ENCODE measurements at places on chromosomes 7 and 10. TPM values are rescaled to one million over a fixed set of nuclear protein-coding genes. Genes with fewer than 3 reads are reported as not detected.

- no peak for DNase-seq
Measured at GRCh38 chr7:102849079-102849478, 63.7 kb upstream of the LRRC17 start.

DNA sequence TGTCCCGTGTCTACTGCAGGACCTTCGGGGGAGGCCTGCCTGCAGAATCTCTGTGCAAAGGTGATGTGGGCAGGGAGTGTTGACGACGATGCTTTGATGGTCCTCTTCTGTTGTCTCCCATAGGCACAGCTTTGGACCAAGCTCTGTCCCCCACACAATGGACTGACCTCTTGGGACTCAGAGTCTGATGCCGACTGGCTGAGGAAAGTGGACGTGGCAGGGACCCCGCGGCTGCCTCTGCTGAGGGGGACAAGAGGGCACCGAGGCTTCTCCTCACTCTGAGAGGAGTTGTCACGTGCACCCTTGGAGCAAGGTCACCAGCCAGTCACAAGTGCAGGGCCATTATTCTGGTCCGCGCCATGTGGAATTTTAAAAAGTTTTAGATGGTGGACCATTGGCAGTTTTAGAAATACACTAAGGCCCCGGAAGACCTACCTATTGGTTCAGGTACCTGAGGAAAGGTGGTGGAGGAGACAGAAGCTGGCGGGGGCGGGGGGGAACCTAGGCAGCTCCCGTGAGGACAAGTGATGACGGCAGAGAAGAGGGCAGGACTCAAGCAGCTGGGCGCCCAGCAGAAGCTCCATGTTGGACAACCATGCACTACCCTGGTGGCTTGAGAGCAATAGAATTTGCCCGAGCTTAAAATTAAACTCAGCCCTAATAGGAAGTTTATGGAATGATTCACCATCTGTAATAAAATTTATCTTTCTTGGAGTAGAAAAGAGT, 331.4 kb downstream of the PTPRN2 start:
- DNase-seq = peak; percentile 57

DNA sequence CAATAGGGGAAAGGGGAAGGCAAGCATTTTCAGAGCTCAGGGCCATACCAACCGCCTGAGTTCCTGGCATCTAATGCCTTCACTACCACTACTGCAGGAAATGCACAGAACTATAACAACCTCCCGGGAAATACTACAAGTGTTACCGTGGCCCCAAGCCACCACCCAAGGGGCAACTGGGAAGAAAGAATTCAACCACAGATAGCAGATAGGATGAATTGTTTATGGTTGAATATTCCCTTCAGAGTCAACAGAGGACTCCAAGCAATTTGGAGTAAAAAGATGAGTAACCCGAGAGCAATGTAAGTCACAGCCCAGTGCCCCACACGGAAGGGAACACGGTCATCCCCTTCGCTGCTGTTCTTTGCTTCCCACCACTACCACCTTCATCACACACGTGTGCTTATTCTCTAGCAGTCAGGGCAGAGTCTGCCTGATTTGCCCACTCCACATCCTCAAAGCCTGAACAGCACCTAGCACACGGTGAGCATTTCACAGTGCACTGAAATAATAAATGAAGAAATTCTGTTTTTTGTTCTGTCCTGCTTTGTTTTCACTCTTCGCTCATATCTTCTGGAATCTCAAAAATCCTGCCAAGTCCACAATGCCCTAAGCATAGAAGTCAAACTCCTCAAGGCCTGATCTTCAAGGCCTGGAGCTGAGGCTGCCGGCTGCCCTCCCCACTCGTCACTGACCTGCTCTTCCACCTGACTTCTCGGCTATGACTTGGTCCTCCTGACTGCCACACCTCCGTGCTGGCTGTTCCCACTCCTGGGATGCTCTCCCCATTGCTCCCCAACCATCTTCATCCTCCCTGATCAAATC, 221.1 kb downstream of the KCNMA1 start:
- DNase-seq = peak; percentile 15

- peak; percentile 22 for DNase-seq
Measured at GRCh38 chr10:128522551-128523308, 396.5 kb upstream of the MKI67 start.

GRCh38 chr7:17638727-17639126, 301.6 kb downstream of the SNX13 start:
- DNase-seq = no peak

GRCh38 chr10:34078745-34079470, 736.2 kb downstream of the PARD3 start:
- DNase-seq = peak; percentile 83

GRCh38 chr10:63761243-63761642, 240.0 kb downstream of the REEP3 start:
- DNase-seq = no peak

DNA sequence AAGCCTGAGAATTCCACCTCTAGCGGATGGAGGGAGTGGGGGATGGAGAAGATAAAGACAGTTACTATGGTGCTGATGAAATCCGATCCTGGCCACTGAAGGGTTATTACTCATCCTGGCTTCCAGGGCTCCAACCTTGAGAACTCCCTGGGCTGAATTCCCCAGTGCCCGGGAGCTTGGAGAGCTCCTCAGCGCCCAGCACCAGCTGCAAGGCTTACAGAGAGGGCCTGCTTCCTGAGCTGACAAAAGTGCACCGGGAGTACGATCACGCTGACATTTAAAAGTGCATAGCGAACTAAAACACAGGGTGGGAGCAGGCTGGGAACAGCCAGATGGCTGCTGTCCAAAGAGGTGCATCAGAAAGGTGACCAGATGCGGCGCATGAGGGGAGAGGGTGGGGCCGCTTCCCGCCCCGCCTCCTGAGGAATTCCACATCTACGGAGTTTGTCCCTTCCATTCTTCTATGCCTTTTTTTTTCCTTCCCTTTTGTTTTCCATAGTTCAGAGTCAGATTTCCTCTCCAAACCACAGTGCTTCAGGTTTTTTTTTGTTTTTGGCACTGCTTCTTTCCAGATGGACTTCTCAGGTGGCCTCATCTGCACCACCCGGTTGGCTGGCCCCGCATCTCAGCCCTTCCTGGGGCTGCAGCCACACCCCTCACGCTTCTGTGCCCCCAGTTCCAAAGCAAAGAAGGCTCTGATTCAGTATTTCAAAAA, 62.4 kb upstream of the MKRN1 start:
- DNase-seq = peak; percentile 74

DNA sequence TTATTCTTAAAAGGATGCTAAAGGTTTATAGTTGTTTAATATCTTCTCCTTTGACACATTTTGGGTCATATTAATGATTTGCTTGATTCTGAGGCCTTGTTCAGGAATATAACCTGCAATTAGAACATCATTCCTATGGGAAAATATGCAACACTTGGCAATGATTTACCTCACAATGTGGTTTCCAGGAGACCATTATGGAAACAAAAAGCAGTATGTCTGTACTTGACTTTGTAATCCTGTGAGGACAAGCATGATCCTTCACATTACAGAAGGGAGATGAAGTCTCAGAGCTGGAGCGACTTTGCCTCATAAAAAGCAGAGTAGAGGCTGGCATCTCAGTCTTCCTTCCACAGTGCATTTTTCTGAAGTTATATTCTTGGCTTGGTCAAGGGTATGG, 57.0 kb upstream of the CDCA7L start:
- DNase-seq = no peak

DNA sequence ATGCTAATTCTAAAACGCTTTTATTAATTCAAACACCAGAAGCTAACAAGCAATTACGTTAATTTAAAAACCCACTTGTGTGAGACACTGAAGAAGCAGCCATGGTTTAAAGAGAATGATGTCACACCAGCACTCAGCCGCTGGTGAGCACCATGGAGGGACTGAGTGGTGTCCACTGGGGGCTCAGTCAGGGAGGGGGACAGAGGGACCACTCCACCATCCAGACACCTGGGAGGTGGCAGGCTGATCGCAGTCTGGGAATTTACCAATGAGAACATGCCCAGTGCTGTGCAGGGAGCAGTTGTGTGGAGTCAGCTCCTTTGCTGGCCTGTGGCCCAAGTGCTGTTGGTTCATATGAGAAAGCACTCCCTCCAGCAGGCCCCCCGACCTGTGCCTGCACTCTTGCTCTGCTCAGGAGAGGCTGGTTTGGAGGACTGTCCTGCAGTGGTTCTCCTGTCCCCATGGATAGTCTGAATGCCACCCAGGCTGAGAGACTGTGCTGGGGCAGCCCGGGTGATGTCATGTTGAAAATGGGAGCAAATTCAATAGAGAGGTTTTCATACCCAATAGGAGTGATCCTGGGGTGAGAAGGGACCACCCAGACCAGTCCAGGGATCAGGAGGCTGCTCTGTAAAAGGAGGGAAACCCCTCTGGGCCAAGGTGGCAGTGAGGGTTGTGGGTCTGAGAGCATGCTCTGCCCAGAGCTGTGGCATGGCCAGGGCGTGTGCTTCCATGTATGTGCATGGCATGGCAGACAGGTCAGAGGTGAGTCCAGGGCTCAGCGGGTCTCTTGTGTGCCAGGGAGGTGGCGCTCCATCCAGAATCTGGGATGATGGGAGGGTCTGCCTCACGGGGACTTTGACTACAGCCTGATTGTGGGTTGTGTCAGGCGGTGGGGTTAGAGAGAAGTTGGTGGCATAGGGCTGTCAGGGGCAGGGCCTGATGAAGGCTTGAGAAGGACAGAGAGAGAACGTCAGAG, 12.7 kb downstream of the ADCY1 start:
- DNase-seq = no peak

DNA sequence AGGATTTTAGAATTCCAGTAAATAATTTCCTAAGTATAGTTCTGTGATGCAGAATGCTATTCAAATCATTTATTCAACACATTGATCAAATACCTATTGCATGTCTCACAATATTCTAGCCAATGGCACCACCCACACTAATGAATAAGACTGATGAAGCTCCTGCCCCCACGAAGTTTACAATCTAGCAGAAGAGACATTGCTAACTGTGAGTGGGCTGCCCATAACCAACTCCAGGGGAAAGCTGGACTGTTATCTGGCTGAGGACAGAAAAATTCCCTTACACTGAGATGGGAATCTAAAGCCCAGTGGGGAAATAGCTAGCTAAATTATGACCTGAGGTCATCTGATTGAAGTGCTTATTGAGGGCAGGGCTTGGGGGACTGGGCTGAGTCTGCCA, 128.8 kb upstream of the LYZL2 start:
- DNase-seq = no peak

DNA sequence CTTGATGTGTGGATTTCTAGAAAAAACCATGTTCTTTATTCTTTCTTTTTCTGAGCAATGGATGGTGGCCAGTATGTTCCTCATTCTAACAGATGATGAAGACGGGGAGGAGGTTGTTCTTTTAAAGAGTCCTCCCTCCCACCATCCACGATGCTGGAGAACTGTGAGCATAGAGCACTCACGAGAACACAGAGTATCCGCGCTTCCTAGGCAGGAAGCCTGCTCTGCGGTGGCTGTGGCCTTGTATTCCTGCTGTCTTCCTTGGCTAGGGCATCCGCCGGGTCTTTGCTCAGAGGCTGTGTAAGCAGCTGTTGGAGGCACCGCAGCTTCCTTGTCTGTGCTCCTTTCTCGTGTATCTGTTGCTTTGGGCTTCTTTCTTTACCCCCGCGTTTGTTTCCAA, 214.2 kb downstream of the CCDC3 start:
- no peak for DNase-seq

DNA sequence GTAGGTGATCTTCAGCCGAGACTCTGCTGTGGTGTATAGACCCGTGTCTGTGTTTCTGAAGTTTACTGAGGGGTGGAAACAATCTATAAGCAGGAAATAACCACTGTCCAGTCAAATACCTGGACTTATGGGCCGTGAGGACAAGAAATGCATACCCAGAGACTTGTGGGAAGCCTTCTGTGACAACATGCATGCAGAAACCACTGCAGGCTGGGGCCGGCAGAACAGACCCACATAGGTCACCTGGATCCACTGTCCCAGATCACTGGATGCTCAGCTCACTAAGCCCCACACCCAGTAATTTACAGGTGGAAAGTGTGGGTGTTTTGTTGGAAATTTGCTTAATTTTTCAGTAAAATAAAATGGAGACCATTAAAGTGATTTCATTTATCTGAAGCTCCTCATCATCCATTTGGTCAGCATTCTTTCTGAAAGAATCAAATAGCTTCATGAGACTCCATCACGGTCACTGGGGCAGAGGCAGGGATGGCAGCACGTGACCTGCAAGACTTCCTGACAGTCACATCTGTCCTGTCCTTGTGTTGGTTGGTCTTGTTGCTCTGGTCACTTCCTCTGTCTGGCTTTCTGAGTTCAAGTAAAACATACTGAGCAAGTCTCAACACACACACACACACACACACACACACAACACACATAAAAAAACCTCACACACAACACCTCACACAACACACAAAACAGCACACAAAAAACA, 108.3 kb downstream of the TNS3 start:
- DNase-seq = no peak

GRCh38 chr7:25557930-25558329, 329.6 kb upstream of the NPVF start:
- no peak for DNase-seq

GRCh38 chr7:46557295-46557711, 636.2 kb upstream of the IGFBP3 start:
- no peak for DNase-seq

DNA sequence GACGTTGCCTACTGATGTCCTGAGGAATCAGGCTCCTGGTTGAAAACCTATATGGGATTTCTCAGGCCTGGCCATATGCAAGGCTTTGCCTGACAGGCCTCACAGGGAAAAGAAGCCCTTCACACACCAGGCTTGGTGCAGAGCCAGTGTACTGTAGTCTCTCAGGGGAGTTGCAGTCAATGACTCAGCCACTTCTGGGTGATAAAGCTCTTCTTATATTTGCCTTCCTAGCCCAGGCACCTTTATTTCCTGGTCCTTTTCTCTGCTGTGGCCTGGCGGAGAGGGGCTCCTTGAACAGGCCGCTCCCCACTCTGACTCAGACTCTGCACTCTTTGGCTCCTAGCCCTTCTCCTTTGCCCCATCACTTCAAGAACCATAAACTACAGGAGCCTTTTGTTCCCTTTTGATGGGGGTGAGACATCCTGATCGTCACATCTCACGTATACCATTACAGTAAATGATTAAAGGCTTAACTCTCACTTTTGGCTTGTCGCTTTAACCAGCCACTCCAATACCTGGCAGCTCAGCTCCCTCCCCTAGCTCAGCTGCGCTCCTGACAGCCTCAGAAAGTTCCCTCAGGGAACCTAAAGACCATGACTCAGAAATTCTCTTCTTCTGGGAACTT, 33.5 kb downstream of the DPY19L1 start:
- no peak for DNase-seq

- no peak for DNase-seq
Measured at GRCh38 chr7:46028246-46028645, 107.2 kb upstream of the IGFBP3 start.

DNA sequence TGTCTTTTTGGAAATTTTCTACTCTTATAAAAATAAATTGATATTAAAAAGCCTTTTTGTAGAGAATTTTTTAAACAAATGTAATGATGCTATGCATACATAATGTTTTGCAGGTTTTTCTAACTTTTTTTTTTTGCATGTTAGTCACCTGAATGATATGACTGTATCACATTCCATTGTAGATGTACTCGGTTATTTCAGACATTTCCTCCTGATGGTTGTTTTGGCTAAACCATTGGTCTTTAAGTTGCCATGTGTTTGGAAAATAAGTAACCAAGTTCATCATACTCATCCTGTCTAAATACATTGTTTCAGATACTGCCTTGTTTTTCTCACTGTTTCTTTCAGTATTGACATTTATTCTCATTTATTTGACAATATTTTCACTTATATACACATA, 25.8 kb downstream of the NHLRC2 start:
- DNase-seq = no peak

The KCNH2 gene
- 61.9 TPM for total RNA-seq

The ENO4 gene
- not detected for total RNA-seq

The IDE gene
- 44.4 TPM for total RNA-seq

The KAT6B gene
- total RNA-seq = 47.5 TPM

The CNTNAP2 gene
- 0.22 TPM for total RNA-seq

The XRCC2 gene
- total RNA-seq = 0.24 TPM

The EPHB4 gene
- 23.9 TPM for total RNA-seq

The GFRA1 gene
- 0.59 TPM for total RNA-seq

The LLCFC1 gene
- total RNA-seq = not detected
